ENCODE measurements at places on chromosomes 5 and 9.

GRCh38 chr5:113809626-113810025 is 296.1 kb downstream of the YTHDC2 start:
- DNase-seq, result no peak

- DNase-seq, result no peak
Observed at GRCh38 chr5:16994565-16994964, 58.5 kb upstream of the MYO10 start.

DNA sequence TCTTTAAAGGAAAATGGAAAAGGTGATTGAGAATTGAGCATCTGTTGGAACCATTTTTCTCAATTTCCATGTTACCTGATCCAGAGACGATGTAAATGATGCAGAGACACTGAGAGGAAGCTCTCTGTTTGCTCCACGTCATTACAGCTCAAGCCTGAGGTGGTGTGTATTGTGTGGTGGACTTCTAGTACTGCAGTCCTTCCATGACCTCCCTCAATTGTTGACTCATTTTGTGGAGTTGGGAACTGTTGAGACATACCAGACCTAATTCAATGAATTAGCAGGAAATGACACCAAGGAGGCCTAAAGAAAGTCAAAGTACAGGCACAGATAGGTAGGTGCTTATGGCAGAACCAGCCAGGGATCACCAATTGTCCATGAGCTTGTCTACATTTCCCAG is 15.6 kb upstream of the LVRN start:
- no peak for DNase-seq

DNA sequence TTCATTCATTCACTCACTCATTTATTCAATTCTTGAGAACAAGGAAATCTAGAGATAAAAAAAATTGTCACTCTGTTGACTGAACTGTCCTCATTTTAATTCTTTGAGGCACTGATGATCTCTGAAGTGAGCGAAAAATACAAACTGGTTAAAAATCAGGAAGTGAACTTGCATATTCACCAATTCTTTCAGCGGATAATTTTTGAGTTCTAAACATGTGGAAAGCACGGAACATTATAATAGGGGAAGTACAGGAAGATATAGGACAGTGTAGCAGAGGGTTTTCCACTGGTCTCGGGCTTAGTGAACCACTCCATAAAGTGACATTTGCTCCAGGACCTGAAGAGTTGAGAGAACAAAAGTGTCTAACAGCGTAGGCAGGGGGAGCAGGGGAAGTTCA is 169.5 kb downstream of the TLR4 start:
- DNase-seq, result no peak

DNA sequence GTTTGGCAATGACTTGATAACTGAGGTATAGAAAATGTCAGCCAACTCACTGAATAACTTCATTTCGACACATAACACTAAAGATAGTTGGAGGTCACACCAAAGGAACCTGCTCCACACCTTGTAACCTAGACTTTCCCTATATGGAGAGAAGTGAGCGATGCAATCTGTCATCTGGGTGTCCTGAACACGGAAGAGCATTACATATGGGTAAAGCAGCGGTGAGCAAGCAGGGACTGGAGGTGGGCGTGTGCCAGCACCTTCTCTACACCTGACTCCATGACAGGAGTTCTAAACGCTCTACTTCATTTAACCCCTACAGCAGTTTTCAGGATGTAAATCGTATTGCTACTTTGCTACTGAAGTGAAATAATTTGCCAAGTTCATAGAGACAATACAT is 152.8 kb downstream of the SLC12A2 start:
- no peak for DNase-seq

GRCh38 chr5:73233461-73234203 is 60.6 kb downstream of the TMEM174 start:
- no peak for DNase-seq

DNA sequence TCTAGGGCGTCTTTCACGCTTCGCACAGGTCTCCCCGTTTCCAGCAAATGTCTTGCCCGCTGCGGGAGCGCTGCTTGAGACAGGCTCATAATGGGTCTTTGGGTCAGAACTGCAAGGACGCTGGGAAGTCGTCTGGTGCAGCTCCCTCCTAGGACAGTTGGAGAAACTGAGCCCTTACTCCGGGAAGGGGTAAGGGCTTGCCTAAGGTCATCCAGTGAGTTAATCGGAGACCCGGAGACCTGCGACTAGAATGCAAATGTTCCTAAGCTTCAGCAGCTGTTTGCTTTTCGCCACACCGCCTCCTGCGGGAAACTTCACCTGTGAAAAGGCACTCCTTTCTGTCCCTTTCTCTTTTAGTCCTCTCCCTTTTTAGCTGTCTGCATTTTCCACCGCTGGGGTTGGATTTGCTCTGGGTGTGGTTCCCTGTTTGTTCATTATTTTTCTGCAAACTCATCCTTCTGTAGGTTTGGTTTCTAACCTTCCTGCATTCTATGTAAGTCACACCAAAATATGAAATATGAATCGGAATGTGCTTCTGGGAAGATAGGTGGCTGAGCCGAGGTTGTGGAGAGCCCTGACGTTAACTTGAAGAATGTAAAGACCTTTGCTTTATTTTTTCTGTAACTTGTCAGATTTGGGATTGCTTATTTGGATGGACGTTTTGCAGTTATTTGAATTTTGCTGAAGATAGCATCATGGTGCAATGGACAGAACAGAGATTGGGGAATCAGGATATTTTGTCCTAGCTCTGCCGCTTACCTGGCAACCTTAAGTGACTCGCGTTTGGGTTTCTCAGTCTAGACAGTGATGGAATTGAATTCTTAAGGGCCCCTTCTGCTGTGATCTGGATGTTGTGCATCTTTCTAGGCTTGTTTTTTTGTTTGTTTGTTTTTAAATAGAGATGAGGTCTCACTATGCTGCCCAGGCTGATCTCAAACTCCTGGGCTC is 909 bp downstream of the SLC36A1 start:
- no peak for DNase-seq

All from epithelial cell of prostate (primary cell).